DMS79 (cell line): ENCODE measurements at places on chromosomes 13 and 19.

GRCh38 chr13:49836516-49836915, 44.0 kb upstream of the KPNA3 start:
- DNase-seq: no peak

DNA sequence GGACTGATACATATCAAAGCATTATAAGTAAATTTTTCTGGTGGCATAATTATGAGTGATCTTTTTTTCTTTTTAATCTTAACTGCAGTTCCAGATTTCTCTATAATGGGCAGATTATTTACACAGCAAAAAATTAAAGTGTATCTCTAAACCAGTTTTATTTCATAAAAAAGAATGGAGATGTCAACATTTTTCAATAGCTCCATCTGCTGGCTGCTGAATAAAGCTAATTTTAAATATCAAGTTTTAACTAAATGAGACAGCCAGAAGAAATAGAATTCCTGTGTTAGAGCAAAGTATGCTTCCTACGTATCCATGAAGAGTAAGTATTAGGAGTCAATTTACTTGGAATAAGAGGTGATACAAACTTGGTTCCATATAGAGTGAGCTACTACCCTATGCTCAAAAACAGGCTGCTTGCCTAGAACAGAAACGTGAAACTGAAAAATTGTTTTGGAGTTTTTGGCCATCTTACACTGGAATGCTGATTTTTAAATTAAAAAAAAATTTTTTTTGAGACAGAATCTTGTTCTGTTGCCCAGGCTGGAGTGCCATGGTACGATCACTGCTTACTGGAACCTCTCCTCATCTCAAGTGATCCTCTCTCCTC, 5.0 kb upstream of the PDS5B start:
- no peak for DNase-seq

GRCh38 chr19:31974941-31975340, 370.5 kb upstream of the ZNF507 start:
- no peak for DNase-seq

GRCh38 chr19:4360641-4361151, 17.3 kb downstream of the MPND start:
- no peak for DNase-seq

- DNase-seq: no peak
Observed at GRCh38 chr19:46704379-46705076, 12.4 kb downstream of the PRKD2 start.

DNA sequence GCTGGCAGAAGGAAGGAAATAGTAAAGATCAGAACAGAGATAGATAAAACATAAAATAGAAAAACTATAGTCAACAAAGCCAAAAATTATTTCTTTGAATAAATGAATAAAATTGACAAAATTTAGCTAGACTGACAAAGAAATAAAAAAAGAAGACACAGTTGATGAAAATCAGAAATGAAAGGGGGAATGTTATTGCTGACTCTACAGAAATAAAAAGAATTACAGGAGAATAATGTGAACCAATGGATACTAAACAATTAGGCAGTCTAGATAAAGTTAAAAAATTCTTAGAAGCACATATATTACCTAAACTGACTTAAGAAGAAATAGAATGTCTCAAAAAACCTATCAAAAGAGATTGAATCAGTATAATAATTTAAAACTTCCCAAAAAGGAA, 933.8 kb downstream of the PCDH9 start:
- no peak for DNase-seq

- no peak for DNase-seq
Observed at GRCh38 chr19:34985249-34986022, 14.7 kb upstream of the GRAMD1A start.

- no peak for DNase-seq
Observed at GRCh38 chr19:1582201-1582600, 10.5 kb downstream of the MBD3 start.

DNA sequence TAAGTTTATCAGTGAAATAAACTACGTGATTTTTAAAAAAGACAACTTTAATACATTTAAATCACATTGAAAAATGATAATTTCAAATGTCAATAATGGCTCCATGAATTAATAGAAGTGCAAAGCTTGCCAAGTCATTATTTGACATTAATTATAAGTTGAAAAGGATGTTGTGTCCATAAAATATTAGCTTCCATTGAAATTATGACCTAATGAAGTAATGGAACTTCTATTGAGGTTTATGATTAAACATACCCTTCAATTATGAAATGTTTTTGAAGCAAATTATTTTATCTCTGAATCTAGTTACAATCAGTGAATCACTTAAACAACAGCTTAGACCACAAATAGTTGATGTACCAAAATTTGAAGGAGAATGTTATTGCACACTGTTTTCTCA, 144.2 kb downstream of the SLITRK6 start:
- DNase-seq: no peak

- DNase-seq: no peak
Observed at GRCh38 chr13:95880331-95880730, 172.9 kb downstream of the UGGT2 start.
